ENCODE measurements at places on chromosomes 1 and 21.

DNA sequence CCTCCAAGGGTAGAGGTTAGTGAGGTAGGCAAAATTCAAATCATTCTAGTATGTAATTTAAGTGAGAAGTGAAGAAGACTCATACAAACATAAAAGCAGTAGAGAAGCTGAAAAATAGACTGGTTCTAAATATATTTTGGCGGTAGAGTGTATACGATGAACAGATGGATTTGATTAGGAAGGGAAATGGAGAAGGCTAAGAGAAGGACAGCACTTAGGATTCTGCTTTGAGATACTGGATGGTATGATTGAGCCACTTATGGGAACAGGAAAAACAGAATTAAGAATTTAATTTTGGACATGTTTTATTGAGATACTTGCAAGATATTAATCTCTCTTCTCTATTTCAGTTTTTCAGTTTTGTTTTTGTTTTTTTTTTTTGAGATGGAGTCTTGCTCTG, 60.1 kb downstream of the EPB41 start:
- DNase-seq = no peak

- no peak for DNase-seq
Observed at GRCh38 chr1:212914789-212915188, 35.6 kb upstream of the VASH2 start.

DNA sequence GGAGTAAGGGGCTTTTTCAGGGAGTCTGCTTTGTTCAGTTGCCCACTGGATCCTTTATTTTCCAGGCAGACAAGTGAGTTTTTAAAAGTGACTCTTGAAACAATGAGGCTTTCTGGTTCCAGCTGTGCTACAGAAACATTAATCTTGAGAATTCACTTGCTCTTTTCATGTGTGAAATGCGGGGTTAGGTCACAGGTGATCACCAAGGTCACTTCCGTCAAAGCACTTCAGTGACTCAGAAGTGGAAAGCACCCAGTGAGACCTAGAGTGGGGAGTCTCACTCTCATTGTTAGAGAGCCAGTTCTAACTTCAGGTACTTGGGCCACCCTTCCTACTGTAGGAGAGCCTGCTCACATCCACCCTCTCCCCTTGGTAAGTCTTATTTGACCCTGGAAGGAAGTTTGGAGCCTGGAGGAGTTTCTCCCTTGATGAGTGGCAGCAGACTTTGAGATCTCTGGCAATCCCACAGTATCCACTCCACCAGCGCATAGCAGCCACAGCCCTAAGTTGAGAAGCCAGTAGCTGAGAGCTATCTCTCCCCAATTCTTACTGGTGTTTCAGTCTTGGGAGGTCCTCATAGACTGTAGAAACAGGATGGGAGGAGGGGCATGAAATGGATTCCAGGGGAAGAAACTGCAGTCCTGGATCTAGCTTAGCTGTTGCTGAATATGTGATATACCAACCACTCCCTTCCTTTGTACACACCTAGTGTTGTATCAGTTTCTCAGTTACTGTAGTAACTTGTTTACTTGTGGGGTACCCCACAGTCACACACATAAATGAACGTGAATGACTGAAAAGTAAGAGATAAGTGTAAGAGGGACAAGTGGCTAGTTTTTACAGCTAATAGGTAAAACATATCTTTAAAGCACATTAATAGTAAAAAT, 3.1 kb downstream of the TACSTD2 start:
- DNase-seq = peak; percentile 42

- DNase-seq = no peak
Observed at GRCh38 chr1:96923753-96924152, 202.2 kb downstream of the PTBP2 start.

GRCh38 chr1:75616436-75617433, 5.8 kb upstream of the SLC44A5 start:
- DNase-seq = no peak

DNA sequence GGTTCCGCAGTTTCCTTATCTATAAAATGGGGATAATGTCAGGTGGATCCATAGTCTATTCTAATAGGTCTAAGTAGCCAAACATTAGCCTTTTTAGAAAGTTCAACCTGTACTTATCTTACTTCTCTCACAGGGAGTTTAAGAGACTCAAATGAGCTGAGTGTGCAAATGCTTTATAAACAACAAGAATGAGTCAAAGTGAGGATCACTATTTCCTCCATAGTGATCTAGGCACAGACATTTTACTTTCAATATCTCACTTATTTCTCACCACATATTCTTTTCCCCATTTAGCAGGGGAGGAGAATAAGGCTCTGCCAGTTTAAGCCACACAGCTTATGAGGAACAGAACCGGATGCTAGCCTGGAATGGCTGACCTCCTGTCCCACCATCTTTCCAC, 92.1 kb upstream of the LMO4 start:
- no peak for DNase-seq

- no peak for DNase-seq
Observed at GRCh38 chr21:41775149-41775472, 8.3 kb upstream of the RIPK4 start.

DNA sequence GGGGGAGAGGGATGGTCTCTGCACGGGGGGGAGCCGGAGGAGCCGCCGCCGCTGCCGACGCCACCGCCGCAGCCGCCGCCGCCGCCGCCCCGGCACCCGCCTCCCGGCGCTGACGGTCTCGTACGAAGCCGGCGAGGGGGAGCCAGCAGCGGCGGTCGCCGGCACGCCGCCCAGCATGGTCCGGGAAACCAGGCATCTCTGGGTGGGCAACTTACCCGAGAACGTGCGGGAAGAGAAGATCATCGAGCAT, 311 bp downstream of the SPEN start:
- DNase-seq = no peak

- no peak for DNase-seq
Observed at GRCh38 chr1:45854724-45855123, 51.3 kb downstream of the MAST2 start.

DNA sequence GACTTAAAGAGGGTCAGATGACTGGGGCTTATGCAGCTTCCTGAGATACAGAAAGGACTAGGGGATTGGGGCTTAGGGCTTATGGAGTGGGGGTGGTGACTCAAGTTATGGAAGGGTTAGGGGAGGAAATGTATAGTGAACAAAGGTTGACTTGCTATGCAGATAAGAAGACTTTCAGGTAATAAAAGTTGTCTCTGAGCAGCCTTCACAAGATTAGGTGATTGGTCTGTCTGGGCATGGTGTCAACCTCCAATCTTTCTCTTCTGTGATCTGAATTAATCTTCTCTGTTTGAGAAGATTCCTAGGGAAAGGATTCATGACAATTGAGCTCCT, 436.5 kb downstream of the SIPA1L2 start:
- no peak for DNase-seq

- no peak for DNase-seq
Observed at GRCh38 chr1:34994878-34995277, 9.7 kb upstream of the TMEM35B start.

DNA sequence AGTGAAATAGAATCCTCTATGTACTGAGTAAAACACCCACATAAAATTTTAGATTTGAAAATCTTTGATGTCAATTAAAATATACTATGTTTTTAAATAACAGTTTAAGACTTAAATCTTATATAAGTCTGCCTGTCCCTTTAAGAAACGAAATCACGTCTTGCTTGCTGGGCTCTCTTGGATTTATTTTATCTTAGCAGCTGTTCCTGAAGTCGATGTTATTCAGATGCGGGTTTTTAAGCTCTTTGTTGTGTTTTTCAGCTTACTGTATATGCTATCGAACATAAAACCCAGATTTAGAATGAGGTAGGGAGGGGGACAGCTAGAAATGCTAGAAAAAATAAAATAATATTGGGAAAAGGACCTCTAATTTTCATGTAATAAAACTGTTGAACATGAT, 11.1 kb upstream of the SSX2IP start:
- DNase-seq = no peak

GRCh38 chr1:167175901-167176300, 44.8 kb upstream of the POU2F1 start:
- no peak for DNase-seq

DNA sequence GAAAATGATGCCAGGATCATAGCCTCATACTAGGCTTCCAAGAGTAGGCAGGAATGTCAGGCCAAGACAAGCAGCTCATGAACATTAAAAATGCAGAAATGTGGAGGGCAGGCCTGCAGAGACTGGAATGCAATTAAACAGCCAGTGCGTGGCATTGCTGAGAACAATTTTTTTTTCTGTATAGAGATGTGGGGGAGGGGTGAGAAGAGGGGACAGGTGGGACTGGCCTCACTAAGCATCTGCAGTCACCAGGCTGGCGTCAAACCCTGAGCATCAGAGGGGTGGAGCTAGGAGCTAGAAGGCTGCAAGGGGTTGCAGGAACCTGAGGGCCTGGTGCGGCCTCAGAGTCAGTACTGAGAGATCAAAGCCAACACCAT, 114.1 kb downstream of the TNR start:
- DNase-seq = no peak

GRCh38 chr1:51968632-51969031, 21.9 kb downstream of the RAB3B start:
- DNase-seq = no peak

DNA sequence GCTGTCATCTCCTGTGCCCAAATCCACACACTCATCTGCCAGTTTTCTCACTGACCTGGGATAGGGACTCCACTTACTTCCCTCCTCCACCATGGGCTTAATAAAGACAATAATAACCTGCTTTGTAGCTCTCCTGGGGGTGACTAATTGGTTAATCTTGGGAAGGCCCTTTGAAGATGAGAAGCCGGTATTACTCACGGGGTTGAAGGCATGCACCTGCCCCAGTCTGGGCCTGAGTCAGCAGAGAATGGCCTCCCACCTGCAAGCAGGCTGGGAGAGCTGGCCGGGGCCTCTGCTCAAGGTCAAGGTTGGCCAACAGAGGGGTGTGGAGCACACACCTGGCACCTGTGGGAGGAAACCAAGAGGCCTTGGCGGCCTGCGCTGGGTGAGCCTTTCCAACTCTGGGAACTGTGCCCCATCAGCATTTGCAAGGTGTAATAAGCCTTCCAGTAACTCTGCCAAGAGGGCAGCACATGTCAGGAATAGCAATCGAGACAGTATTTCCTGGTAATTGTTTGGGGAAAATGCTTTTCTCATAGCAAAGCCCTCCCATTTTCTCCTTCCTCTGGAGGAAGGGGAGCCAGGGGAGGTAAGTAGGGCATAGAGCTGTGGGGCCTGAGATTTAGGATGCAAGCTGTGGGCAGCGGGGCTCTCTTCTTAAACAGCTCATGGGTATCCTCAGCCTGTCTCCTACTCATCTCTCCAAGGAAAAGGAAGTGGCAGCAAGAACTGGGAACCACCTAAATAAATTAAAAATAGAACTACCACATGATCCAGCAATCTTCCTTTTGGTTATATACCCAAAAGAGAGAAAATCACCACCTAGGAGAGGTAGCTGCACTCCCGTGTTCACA, 49.0 kb downstream of the TOMM20 start:
- no peak for DNase-seq

GRCh38 chr21:45543371-45543709, 1.1 kb upstream of the SLC19A1 start:
- DNase-seq = no peak

- DNase-seq = no peak
Observed at GRCh38 chr1:106254748-106255147, 801.7 kb upstream of the PRMT6 start.

DNA sequence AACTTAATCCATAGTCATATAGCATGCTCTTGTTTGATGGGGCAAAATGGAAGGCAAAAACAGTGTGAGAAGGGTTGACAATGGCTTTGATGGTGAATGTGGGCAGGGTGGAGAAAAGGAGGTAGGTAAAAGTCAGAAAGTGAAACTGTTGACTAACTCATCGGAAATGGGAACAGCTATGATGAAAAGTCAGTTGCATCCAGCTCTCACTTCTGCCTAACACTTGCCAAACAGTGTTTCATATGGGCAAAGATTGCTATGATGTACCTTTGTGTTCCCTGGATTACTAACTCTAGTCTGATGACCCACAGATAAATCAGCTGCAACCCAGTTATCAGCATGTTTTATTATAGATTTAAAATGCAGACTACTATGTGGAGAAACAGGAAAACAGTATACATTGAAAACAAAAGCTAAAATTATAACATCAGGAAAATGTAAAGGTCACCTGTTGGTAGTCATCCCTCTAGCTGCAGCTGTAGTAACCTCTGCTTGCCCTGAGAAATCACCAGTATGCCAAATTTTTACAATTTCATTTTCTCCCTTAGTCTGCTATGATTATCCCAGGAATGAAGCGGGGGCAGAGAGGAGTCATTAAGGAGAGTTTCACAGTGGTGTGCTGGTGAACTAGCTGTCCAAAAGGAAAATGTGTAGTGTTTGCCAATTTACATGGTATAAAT, 11.7 kb downstream of the TNFSF18 start:
- no peak for DNase-seq

DNA sequence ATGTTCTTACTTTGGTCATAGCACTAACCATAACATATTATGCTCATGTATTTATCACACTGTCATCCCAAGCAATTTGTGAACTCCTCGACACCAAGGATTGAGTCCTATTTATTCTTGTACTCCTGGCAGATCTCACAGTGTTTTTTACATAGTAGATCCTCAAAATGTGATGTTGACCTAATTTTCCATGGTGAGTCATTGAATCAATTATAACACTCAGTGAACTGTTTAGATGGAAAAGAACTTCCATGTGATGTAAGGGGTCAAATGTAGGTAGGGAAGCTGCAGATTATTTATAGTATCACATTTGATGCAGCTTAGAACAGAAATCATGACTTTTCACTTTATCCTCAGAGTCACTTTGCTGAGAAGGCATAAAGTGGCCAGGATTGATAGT, 281.9 kb upstream of the ADAMTS5 start:
- no peak for DNase-seq

DNA sequence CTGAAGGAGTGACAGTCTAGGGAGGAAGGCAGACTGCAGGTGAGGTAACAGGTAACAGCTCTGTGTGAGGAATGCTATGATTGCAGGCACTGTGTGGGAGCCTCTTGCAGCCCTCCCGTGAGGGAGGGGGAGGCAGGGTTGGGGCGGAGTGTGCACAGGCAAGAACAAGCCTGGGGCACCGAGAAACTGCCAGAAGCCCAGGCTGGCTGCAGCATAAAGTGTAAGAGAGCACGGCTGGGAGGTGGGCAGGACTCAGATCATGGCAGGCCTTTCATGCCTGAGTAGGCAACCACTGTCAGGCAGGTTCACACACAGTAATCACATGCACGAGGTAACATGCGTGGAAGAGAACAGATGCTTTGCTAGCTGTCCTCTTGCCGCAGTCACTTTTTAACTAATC, 11.3 kb upstream of the RHEX start:
- DNase-seq = no peak

DNA sequence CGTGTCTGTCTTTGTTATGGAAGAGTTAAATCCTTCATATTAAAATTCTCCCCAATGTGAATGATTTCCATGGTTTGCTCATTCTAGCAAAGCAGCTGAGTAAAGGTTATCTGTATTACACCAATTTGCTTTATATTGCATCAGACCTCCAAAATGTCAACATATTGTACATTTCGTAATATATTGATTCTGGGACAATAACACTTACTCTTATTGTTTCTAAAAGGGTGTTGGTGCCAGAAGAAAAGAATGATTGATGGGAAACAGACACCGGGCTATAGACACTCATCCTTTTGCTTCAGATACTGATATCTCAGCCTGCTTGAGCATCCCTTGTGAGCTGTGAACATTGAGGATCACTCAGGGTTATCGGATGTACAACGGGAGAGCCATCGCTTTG, 7.0 kb downstream of the NTNG1 start:
- DNase-seq = no peak

- no peak for DNase-seq
Observed at GRCh38 chr1:21913258-21913657, 23.9 kb downstream of the HSPG2 start.

- DNase-seq = no peak
Observed at GRCh38 chr1:235298758-235299157, 29.2 kb downstream of the ARID4B start.

GRCh38 chr21:17590430-17590829, 22.3 kb downstream of the BTG3 start:
- no peak for DNase-seq
